ENCODE measurements at places on chromosomes 16 and 17. TPM values are rescaled to one million over a fixed set of nuclear protein-coding genes. Genes with fewer than 3 reads are reported as not detected.

The PEMT gene
- 56.8 TPM for total RNA-seq

The ZSCAN10 gene
- total RNA-seq, result not detected

DNA sequence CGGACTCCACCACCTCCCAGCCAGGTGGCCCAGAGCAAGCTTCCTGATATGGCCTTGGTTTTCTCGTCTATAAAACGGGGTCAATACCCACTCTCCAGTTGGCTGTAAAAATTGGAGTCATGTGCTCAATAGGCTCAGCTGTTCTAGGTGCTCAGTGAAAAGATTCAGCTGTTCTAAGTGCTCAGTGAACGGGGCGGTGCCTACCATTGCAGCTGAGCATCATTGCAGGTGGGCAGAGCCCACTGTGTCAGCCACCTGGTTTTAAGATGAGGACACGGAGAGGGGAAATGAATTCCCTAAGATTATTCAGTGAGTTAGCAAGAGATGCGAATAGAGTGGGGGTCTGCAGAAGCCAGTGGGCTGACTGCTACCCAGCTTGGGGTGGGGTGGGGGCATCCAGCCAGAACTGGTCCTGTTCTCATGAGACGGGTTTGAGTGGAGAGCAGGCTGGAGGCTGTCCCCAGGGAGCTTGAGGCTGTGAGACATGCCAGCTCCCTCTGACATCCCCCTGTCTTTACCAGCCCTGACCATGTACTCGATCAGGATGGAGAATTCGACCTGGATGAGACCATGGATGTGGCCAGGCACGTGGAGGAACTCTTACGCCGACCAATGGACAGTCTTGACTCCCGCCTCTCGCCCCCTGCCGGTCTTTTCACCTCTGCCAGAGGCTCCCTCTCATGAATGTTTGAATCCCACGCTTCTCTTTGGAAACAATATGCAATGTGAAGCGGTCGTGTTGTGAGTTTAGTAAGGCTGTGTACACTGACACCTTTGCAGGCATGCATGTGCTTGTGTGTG lies 21.9 kb downstream of the STAT5A start:
- DNase-seq, result no peak

DNA sequence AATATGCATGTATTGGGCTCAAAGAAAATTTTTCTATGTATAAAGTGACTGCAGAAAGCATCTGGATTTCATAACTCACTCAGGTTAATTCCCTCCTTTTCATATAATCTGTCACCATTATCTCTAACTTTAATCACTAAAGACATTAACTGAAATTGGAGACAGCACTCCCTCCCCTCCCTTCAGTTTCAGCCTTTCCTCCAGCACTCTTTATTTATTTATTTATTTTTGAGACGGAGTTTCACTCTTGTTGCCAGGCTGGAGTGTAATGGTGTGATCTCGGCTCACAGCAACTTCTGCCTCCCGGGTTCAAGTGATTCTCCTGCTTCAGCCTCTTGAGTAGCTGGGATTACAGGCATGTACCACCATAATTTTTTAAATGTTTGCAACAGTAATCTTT lies 43.1 kb downstream of the CDH8 start:
- DNase-seq, result no peak

- no peak for DNase-seq
Observed at GRCh38 chr17:20273741-20274500, 193.4 kb downstream of the LGALS9B start.

- DNase-seq, result no peak
Observed at GRCh38 chr16:74249254-74249653, 47.4 kb upstream of the PSMD7 start.

GRCh38 chr16:89036776-89037175 lies 56.9 kb upstream of the ACSF3 start:
- DNase-seq, result no peak

DNA sequence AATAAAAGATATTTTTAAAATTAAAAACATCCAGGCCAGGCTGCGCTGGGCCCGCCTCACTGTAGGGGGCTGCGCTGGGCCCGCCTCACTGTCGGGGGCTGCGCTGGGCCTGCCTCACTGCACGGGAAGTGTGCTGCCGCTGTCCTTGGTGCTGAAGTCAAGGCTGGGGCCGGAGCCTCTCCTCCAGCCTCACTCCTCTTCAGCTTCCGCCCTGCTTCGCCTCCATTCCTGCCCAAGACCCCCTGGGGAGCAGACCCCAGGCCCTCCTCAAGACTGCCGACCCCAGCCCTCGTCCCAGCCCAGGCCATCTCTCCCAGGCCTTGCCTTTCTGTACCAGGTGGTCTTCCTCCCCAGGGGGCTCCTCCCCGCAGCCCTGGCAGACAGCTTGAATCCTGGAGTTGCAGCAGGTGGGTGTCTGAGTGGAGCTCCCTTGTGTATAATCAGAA lies 26.2 kb downstream of the ENDOV start:
- peak; percentile 19 for DNase-seq

DNA sequence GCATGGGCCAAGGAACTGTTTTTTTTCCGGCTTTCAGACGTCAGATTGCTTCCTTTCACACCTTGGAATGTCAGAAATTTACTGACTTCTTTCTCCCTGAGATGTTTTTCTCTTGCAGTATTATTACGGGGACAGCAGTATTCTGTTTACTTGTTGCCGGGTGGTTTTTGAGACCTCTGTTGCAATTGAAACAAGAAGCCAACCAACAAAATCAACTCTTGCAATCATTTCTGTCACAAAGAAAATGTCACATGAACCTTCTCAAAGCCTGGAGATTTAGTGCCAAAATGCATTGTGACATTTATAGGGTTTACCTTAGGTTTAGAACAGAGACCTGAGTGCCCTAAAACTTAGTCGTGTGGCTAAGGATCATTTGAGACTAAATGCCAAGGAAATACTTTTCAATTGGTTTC lies 174.3 kb downstream of the MAP2K6 start:
- no peak for DNase-seq

Measured in M059J (cell line).